ENCODE measurements at places on chromosomes 3 and 15. TPM values are rescaled to one million over a fixed set of nuclear protein-coding genes. Genes with fewer than 3 reads are reported as not detected.

TRIM42 gene
- not detected for total RNA-seq

EBLN2 gene
- total RNA-seq, result 6.3 TPM

GOLGA8J gene
- not detected for total RNA-seq

THSD4 gene
- 23.1 TPM for total RNA-seq

A4GNT gene
- total RNA-seq, result 0.34 TPM

SERPINI1 gene
- total RNA-seq, result 27.2 TPM

TM4SF18 gene
- total RNA-seq, result not detected

FRMD4B gene
- 38.7 TPM for total RNA-seq

TTLL13 gene
- 0.58 TPM for total RNA-seq

GABRB3 gene
- 25.7 TPM for total RNA-seq

ARGFX gene
- not detected for total RNA-seq

GRIP2 gene
- total RNA-seq, result 2.7 TPM

DNA sequence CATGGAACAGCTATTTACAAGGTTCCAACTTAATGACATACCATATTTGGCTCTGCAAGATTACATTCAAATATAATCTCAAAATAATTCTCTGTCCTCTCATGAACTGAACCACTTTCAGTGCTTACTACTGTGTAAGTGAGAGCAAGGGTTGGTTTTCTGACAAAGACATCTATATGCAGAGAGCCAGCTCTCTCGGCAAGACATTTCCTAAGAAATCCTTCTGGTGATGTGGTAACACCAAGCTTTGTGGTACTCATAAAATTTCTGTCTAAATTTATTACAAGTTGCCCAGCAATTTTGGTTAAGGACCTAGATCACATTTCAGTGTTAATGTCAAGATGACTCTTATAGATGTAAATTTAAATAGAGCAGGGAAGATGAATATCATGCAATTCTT lies 184.9 kb downstream of the GAP43 start:
- no peaks in the 10 kb centered on the region for H3K36me3 ChIP-seq
- no peaks in the 10 kb centered on the region for H3K27me3 ChIP-seq
- H3K4me3 ChIP-seq, result no peak overlapping the region
- DNase-seq, result no peak
- H3K4me1 ChIP-seq, result peaks cover 20% of the 10 kb centered on the region

DNA sequence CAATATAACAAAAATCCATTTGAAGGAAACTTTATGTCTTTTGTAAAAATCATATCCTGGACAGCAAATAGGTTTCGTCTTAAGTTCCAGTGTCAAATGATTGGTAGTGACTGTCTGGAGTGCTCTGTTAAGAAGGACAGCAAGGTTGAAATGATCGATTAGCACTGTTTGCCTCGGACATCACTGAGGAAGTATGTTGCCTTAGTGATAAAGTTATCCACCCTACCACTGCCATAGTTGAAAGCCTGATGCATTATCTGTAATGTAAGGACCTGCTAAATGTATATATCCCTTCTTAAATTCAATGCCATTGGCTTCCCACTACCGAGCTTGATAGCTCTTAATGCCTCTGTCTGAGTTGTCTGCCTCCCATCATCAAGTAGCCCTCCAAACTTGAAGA lies 70.0 kb downstream of the CFAP20DC start:
- H3K27ac ChIP-seq, result no peak overlapping the region
- DNase-seq, result no peak
- H3K4me3 ChIP-seq, result no peak overlapping the region
- H3K4me1 ChIP-seq, result no peaks in the 10 kb centered on the region

- no peaks in the 10 kb centered on the region for H3K27me3 ChIP-seq
- no peak overlapping the region for H3K4me3 ChIP-seq
- no peak overlapping the region for H3K27ac ChIP-seq
These were observed 60.8 kb downstream of the TFDP2 start for GRCh38 chr3:142088522-142088921.

GRCh38 chr3:9101286-9101685 lies 138.0 kb upstream of the RAD18 start:
- H3K4me3 ChIP-seq, result no peak overlapping the region
- no peak overlapping the region for H3K27ac ChIP-seq
- no peak for DNase-seq
- peaks cover 12% of the 10 kb centered on the region for H3K36me3 ChIP-seq

GRCh38 chr15:62482785-62483429 lies 317.8 kb upstream of the C2CD4B start:
- no peak overlapping the region for H3K4me3 ChIP-seq
- peaks cover 38% of the 10 kb centered on the region for H3K4me1 ChIP-seq
- peaks cover 10% of the 10 kb centered on the region for H3K36me3 ChIP-seq
- DNase-seq, result no peak

DNA sequence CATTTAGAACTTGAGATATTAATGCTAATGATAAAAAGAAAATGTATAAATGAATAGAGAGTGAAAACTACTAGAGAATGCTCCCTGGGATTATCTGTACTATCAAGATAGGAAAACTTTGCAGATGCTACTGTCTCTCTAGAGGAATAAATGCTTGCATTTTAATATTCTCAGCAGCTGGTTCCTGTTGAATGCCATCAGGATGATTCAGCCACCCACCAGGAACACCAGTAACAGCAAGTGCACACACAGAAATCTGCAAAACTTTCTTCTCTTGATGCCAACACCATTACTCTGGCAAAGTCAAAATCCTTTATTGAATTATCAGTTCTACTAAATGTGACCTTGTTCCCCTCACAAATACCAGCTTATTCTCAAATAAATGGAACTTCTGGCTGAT lies 148.4 kb downstream of the TIGIT start:
- H3K27ac ChIP-seq, result no peak overlapping the region
- no peaks in the 10 kb centered on the region for H3K27me3 ChIP-seq
- no peaks in the 10 kb centered on the region for H3K36me3 ChIP-seq
- DNase-seq, result no peak
- no peak overlapping the region for H3K4me3 ChIP-seq

- H3K4me1 ChIP-seq, result peaks cover 6% of the 10 kb centered on the region
- H3K36me3 ChIP-seq, result peaks cover 4% of the 10 kb centered on the region
- H3K4me3 ChIP-seq, result no peak overlapping the region
- DNase-seq, result no peak
- H3K27ac ChIP-seq, result no peak overlapping the region
- H3K27me3 ChIP-seq, result no peaks in the 10 kb centered on the region
These were observed 37.9 kb downstream of the RPL39L start for GRCh38 chr3:187101184-187102072.

DNA sequence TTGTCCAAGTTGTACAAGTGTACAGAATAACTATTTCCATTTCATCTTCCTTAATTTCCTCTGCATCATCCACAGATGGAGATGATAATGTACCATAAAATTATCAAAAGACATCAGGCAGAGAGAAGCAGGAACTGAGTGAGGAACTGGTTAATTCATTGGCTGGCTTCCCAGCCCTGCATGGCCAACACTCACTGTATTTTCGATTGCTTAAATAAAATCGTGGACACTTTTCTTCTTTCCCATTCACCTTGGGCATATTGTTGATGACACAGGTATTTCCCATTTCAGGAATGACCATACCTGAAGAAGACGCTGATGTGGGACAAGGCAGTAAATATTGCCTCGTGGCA lies 144.2 kb upstream of the ABHD17C start:
- peaks cover 12% of the 10 kb centered on the region for H3K4me1 ChIP-seq
- H3K4me3 ChIP-seq, result no peak overlapping the region
- DNase-seq, result no peak
- H3K27me3 ChIP-seq, result no peaks in the 10 kb centered on the region
- no peak overlapping the region for H3K27ac ChIP-seq

GRCh38 chr3:183822631-183823030 lies 2.7 kb downstream of the MAP6D1 start:
- DNase-seq, result no peak
- no peak overlapping the region for H3K27ac ChIP-seq
- peak overlapping the region; percentile 73 for H3K4me3 ChIP-seq
- H3K4me1 ChIP-seq, result peaks cover 19% of the 10 kb centered on the region

DNA sequence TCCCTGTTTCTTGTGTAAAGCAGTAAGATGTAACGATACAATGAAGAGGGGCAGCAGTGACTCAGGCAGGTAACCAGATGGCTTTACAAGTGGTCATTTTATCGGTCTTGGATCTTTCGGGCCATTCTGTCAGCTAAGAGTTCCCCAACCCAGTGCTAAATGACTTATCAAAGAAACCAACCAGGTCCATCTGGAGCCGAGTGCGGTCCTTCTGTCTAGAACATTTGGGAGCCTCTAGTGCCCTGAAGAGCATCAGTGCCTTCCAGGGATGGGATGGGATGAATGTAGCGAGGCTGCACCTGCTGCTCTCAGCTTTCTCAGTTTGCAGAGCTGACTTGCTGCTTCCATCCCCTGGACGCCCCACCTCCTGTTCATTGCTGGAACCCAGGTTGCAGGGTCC lies 131.7 kb upstream of the AGBL1 start:
- H3K4me1 ChIP-seq, result no peaks in the 10 kb centered on the region
- no peak overlapping the region for H3K4me3 ChIP-seq
- no peak for DNase-seq
- H3K27me3 ChIP-seq, result peaks cover 5% of the 10 kb centered on the region
